ENCODE measurements at places on chromosomes 7 and 10. TPM values are rescaled to one million over a fixed set of nuclear protein-coding genes. Genes with fewer than 3 reads are reported as not detected.

GRCh38 chr10:67864607-67865371, 19.7 kb upstream of the SIRT1 start:
- no peak for DNase-seq

CPN1 gene
- total RNA-seq = 0.10 TPM

MYL10 gene
- not detected for total RNA-seq

DNA sequence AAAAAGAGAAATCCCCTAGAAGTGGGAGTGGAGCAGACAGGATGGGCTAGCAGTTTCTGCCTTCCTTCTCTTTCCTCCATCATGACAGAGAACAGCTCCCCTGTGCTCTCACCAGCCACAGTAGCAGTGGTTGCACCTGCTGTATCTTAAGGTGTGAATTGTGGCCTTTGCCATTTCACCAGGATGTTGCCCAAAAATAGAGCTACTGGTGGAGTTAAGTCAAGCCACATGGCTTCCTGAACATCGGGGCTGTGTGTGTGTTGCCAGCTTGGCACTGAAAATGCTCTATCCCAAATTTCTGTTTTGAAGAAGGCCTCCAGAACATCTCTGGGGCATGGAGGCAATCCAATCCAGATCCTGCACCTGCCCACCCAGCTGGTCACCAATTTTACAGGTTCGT, 348.7 kb downstream of the EXOC4 start:
- no peak for DNase-seq

- no peak for DNase-seq
Observed at GRCh38 chr7:140696024-140696679, 356 bp upstream of the NDUFB2 start.

All from GM12878 (cell line).